ENCODE measurements at places on chromosomes 3 and 15.

DNA sequence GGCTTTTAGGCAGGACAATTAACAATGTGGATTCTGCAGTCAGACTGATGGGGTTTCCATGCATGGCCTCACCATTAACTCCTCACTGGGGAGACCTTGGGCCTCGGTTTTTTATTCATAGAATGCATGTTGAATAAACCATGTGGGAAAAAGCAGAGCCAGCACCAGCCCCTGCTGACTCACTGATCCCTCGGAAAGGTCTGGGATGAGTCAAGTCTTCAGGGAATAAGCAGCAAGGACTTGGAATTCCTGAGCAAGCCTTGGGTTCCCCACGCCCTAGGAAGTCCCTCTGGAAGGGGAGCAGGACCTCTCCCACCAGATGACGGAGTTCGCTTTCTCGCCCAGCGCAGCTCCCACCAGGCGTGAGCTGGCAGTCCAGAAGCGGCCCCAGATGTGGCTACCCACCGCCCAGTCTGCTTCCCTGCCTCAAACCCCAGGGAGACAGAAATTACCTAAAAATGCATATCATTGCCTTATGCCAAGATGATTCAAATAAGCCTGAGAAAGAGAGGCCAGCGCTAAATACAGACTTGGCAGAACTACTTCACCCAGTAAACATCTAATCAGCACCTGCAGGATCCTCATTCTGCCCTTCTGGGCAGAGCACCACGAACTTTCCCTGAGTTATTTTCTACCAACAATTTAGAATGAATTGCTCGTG, 45.4 kb downstream of the BTD start:
- no peak for DNase-seq

DNA sequence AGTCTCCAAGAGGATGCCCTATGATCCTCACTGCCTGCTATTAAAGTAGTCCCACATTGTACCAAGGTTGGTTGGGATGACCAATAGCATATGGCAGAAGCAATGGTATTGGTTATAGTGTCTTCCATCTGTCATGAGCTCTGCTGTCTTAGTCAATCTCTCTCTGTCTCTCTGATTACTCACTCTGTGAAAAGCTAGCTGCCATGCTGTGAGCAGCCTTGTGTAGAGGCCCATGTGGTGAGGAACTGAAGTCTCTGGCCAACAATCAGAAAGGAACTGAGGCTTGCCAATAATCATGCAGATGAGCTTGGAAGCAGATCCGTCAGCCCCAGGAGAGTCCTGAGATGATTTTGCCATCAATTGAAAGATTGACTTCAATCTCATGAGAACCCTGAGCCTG, 60.3 kb upstream of the CFAP161 start:
- no peak for DNase-seq

GRCh38 chr3:113241292-113242095, 30.1 kb downstream of the BOC start:
- peak; percentile 42 for DNase-seq

- no peak for DNase-seq
Observed at GRCh38 chr3:17013050-17013449, 128.3 kb downstream of the PLCL2 start.

GRCh38 chr3:12470111-12470510, 14.2 kb upstream of the TSEN2 start:
- DNase-seq, result no peak

GRCh38 chr15:98217356-98217755, 256.9 kb downstream of the ARRDC4 start:
- DNase-seq, result no peak

- DNase-seq, result no peak
Observed at GRCh38 chr3:8525893-8526292, 24.3 kb downstream of the LMCD1 start.

- DNase-seq, result peak; percentile 93
Observed at GRCh38 chr3:139187648-139188047, 143.0 kb upstream of the PRR23C start.

DNA sequence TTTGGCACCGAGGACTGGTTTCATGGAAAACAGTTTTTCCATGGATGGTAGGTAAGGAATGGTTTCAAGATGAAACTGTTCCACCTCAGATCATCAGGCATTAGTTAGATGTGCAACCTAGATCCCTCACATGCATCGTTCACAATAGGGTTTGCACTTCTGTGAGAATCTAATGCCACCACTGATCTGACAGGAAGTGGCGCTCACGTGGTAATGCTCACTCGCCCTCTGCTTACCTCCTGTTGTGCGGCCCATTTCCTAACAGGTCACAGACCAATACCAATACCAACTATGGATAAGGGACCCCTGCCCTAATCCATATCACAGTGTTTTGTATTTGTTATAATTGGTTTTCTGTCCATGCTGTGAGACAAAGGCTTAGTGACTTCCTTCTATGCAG, 58.9 kb downstream of the SLMAP start:
- no peak for DNase-seq

- DNase-seq, result no peak
Observed at GRCh38 chr3:138289701-138290100, 40.0 kb downstream of the NME9 start.

GRCh38 chr15:57572468-57572867, 19.2 kb upstream of the MYZAP start:
- no peak for DNase-seq

DNA sequence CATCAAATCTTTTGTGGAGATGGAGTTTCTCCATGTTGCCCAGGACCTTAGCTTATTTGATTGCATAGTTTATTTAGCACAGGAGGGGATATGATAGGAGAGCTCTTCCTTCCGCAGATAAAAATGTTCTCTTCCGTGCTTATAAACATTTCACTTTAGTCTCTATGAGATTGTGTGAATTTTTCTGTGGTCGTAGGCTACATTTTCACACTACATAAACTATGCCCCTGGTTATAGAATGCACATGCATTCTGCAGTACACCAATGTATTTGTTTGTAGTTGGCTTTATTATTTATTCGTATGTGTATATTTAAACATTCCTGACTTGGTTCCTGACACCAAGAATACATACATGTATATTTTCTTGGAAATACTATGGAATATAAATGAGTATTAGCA, 139.2 kb downstream of the UBE2E2 start:
- DNase-seq, result no peak

DNA sequence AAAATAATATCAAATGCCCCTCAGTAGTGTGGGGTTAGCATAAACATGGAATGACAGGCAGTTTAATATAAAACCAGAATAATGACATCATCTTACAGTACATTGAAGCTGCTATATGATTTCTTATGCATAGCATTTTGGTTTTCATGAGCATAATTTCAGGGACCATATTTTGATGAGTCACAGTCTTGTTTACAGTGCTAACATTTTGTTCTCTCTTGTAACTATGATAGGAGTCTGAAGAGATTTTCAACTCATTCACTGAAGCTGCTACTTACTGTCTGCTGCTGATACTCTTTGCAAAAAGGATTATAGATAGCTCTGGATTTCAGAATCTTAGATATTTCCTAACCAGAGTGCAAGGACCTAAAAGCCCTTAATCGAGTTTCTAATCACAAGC, 92.6 kb upstream of the CCDC54 start:
- peak; percentile 32 for DNase-seq

- peak; percentile 81 for DNase-seq
Observed at GRCh38 chr3:195140816-195141793, 129.9 kb downstream of the XXYLT1 start.

- DNase-seq, result no peak
Observed at GRCh38 chr3:13073326-13074005, at the start of gene IQSEC1. IQSEC1 (minus strand) TSS chr3:13073429; CDS start chr3:13073014, 415 bp downstream.

DNA sequence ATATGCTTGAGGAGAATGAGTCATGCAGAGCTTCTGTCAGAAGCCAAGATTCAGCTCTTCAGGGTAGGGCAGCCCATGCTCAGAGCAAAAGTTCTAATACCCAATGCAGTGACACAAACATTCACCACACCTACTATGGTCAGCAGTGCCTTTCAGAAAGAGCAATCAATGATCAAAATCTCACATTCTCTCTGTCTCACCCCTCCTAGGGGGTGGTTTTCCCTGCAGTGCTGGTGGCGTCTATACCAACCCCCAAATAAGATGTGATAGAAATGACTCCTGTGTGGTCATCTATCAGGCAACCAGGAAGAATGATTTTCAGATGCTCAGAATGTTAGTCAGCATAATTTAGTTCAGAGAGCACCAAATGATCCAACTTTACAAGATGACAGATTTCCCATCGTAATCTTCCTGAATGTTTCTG, 385.3 kb downstream of the NTRK3 start:
- DNase-seq, result no peak
